Substantia nigra (tissue), 51 donors: ENCODE measurements at places on chromosomes 3 and 15.
A peak's percentile ranks its signal among the peaks of the same experiment; 100 is the strongest.

DNA sequence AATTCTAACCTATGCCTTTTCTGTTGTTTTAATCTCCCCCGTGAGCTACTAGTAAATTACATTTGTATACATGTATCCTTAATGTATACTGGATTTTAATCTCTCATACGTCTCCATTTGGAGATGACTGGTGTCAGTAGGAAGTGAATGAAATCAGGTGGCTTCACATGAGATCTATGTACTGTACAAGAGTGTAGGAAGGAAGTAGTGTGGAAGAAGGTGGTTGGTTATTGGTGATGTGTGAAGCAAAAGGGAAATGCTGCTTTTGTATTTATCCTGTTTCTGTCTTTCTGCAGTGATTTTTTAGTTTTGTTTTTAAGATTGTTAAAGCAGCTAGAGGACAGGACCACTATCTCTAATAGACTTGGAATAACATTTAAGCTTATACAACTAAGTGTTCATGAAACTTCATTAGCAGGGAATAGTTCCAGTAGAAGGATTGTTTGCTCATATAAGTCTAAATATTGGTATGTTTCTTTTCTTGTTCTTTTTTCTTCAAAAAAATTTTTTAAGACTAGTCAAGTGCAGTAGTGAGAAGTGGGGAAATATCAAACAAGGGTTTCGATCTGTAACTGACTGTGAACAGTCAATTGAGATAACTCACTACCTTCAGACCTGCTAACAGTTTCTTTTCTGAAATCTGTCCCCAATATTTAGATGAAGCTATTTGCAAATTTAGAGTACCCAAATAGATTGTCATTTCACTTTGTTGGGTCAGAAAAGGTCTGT lies 15.3 kb downstream of the SNX1 start:
- DNase-seq, result no peak

- no peak for DNase-seq
Observed at GRCh38 chr3:16448639-16449070, 64.8 kb downstream of the RFTN1 start.

- DNase-seq, result no peak
Observed at GRCh38 chr3:140931801-140932200, 9.8 kb upstream of the SLC25A36 start.

DNA sequence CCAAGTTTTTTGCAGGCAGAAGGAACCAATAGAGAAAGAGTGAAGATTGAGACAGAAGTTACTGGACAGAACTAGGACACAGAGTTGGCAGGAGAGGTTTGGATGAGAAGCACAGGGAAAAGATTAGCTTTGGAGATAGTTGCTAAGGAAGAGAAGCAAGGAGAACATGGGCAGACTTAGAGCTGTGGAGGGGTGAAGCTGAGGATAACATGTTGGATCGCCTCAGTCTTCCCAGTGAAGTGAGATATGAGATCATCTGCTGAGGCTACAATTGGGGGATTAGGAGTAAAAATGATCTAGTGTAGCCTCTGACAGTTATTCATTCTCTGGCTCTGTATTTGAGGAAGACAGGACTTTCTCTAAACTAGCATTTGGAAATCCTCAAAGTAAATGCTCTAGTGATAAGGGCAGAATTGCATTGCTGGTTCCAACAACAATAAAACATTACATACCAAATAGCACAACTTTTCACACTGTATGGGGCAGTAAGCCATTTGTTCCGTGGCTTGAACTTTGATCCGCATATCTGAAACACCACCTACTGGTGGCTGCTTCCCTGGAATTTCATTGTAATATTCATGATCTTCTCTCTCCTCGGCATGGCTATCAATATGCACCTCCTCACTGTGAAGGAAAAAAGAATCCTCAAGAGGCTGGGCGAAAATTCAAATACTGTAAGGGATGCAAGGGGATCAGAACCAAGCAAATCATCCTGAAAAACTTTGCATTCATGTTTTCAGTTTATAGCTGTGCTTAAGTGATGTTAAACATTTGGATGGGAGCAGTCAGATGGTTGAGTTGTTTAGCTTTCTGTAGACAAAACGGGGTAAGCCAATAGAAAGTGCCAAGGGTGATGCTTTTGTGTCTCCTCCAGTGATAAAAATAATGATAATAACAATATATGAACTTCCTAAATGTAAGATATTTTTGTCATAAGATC lies 22.2 kb upstream of the EID1 start:
- DNase-seq, result peak; percentile 40

DNA sequence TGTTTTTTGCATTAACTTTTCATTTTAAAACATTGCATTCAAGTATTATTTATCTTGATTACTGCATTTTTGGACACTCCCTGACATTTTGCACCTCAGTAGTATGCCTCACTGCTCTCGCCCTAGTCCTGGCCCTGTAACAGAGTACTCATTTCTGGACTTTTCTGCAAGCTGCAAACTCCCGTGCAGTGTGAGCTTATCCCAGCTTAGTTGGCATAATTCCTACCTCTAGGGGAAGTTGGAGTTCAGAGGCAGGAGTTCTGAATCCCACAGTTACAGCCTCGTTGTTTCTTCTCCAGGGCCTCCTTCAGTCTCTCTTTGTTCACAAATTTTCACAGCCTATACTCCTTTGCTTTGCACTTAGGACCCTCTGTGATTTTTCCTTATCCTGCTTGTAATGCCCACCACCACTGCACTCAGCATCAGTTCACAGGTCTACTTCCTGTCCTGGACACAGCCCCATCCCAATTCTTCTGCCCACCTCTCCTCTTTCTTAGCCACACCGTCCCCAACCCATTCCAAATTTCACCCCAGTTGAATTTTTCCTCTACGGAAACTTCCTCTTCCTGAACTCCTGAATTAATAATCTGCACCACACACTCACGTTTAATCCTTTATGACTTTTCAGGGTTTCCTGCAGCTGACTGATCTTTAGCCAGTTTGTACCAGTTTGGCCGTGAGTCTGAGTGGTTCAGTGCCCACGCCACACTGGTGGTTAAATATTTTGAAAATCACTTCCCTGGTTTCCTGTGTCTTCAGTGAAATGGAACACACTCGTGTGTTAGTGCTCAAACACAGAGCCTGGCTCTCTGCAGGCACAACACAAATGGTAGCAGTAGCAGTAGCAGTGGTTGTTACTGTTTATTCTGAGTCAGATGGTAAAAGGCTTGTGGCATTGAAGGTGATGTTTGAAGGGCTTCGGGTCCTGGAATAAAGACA lies 6.3 kb upstream of the CTSH start:
- no peak for DNase-seq

DNA sequence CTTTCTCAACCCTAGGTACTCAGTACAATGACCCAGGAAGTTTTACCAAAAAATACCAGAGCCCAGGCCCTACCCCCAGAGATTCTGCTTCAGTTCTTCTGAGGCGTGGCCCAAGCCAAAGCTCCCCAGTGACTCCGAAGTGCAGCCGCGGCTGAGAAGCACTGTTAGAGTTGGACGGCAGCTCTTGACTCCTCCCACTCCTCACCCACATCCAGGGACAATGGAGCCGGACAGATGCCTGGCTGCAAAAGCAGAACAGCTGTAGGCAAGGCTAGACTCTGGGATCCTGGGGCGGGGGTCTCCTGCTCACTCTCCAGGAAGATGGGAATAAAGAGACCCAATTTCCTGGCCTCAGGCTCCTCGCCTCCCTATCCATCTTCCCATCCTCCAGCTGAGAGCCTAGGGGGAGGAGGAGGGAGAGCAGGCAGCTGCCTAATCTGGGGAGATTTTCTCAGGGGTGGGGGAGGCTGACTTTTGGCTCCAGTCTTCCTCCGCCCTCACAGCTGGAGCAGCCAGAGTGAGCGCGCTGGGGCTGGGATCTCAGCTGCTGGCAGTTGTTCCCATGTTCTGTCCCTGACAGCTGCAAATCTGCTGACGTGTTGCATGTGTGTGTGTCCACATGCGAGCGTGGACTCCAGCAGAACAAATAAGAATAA lies 223.8 kb downstream of the OPA1 start:
- DNase-seq, result no peak

- no peak for DNase-seq
Observed at GRCh38 chr15:81531109-81531592, 157.1 kb upstream of the TMC3 start.

DNA sequence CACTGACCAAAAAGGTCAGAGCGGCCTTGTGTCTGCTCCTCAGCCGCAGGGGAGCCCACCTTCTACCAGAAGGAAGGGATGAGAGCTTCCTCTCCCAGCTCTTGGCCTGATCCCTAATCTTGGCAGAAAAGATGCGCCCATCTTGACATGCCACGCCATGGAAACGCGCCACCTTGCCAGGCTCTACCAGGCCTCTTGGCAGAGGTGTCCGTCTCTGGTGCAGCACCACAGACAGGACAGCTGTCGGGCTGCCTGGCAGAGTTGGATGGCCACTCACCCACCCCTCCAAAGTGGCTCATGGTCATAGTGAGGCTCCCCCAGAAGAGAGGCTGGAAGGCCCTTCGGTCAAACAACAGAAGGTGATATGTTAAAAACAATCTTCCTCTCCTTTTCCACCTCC lies 105.2 kb downstream of the LIPC start:
- DNase-seq, result no peak

DNA sequence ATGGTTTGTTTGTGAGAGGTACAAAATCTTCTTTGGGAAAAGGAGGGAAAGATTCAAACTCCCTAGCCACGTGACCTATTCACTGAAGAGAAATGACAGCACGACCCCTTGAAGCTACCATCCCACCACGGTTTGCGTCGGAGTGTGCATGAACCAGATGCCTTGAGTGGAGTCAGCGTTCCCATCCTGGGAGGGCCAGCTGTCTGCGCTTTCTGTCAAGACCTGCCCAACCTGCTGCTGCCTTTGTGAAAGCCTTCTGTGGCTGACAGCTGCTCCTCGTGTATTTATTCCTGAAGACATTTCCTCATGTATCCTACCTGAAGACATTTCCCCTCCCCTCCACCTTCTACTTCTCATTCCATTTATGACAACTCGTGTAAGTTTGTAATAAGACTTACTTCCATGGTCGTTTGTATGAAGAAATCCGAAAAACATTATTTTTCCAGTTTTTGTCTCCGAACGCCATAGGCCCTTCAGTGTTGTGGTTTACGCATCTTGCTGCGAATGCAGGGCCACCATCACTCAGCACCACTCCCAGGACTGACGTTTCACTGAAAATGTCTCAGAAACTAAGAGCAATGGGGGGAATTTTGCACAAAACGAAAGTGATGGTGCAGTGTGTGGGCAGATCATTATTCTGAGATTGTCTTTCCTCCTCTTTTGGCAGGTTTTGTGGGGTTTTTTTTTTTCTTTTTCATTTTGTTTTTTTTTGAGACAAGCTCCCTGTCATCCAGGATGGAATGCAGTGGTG lies 18.9 kb downstream of the EBLN2 start:
- DNase-seq, result no peak

DNA sequence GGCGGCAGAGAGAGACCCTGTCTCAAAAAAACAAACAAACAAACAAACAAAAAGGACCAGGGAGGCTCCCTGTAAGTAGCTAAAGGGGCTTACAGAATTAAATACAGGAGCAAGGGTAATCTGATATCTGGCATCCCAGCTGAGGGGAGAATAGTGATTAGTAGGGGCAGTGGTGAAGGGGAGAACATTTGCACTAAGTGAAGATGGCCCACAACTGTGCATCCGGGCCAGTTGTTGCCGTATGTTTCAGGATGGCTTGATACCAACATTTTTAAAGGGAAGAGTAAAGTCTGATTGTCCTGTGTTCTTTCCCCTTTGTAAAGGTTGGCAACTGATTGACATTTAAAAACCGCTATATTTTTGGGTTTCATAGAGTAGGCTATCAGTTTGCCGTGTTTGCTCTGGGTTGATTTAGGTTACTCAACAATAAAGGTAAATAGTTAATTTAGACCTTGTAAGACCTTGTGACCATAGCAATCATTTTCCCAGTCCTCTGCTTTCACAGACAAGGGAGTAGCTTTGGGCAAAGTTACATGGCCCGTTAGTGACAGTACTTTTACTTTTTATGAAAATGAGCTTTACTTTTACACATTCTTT lies 167.8 kb downstream of the PTPRG start:
- no peak for DNase-seq

GRCh38 chr3:149702691-149703441 lies 45.0 kb upstream of the WWTR1 start:
- DNase-seq, result no peak

- no peak for DNase-seq
Observed at GRCh38 chr3:8900869-8901268, 62.4 kb downstream of the RAD18 start.

DNA sequence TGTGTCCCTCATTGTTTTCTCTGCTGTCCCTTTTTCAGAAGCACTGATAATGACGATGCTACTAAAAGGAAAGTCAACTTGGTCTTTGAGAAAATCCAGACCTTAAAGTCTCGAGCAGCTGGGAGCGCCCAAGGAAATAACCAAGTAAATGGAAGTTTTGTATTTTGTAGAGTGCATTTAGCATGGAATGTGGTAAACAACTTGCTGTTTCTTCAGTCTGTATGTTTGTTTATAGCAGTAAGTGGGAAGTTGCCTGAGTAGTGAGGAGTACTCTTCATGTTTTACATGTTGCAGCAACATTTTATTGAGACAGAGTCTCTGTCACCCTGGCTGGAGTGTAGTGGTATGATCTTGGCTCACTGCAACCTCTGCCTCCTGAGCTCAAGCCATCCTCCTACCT lies 66.0 kb downstream of the CGNL1 start:
- no peak for DNase-seq

DNA sequence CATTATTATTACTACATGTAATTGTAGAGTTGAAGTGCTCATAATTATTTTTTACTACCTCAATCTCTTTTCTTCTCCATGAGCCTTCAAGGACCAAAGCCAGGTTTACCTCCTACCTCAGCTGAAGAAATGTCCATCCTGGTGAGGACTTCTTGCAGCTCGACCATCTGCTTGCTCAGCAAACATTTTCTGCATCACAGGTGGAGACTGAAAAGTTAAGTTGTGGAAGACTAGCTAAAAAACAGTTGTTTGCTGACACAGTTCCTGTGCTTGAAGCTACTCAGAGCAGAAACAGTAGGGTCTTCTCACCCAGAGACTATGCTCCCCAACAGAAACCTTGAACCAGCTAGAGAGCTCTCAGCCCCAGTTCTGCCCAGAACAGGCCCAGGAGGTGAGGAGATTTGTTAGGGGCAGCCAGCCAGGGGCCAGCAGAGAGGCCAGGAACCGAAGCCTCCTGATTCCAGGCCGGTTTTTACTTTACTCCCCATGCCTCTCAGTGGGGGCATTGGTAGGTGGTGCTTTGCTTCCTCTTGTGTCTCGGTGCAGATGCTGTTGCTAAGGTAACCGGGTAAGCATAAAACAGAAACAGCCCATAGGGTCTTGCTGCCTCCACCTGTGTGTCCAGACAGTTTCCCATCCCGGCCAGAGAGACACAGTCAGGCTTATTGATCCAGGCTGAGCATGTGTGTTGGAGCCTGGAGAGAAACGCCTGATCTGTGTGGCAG lies 54.9 kb downstream of the CCNL1 start:
- no peak for DNase-seq

DNA sequence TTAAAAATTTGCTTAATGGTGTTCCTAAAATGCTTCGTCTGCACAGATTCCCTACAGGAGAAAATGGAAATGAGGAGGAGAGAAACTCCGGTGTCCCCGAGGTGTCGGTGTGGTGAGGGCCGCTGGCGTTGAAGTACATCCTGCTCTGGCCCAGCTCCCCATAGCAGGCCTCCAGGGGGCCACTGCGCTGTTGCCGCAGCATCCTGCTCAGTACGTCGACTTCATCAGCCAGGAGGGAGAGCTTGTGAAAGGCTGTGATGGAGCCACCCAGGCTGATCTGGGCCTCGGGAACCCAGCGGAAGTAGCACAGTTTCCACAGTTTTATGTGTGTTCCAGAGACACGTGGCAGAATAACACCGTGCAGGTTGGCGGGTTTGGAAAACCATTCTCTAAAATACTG lies 37.8 kb downstream of the FAN1 start:
- no peak for DNase-seq

GRCh38 chr3:136350557-136350956 lies 100.4 kb downstream of the PCCB start:
- DNase-seq, result no peak
